Hematopoietic multipotent progenitor cell treated with erythropoietin and hydrocortisone succinate and interleukin-3 and kit ligand, for 6 days (in vitro differentiated cells): ENCODE measurements at places on chromosomes 6 and 20.

- DNase-seq: no peak
Observed at GRCh38 chr6:137543114-137543513, 48.9 kb upstream of the OLIG3 start.

GRCh38 chr6:134642279-134642678 lies 307.6 kb downstream of the ALDH8A1 start:
- DNase-seq: no peak

GRCh38 chr6:155311086-155311485 lies 3.2 kb downstream of the TFB1M start:
- peak; percentile 60 for DNase-seq

DNA sequence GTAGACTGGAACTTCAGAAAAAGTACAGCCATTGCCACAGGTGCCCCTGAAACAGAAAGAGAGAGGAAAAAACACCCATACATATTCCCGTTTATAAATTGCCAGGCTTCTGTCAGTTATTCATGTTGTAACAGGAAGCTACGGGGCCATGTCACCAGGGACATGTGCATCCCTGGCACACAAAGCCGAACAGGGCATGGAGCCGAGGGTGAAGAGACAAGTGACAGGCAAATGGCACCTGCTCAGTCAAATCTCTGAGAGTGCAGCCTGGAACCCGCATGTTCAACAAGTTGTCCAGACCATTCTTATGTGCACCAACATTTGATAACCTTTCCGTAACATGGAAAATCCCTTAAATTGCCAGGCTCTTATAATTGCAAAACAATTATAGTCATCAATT lies 740.7 kb downstream of the KIF16B start:
- no peak for DNase-seq

DNA sequence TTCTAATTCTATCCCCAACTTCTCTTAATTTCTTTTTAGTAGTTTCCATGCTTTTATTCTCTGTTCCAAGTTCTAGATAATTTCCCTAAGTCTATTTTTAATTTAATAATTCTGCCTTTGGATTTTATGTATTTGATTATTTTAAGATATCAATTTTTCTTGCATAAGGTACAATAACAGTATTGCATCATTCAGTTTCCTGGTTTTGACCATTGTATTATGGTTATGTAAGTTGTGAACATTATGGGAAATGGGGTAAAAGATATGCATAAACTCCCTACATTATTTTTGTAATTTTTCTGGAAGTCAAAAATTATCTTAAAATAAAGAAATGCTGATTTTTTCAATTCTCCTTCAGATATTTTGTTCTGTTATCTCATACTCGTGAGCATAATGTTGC lies 21.1 kb upstream of the CENPW start:
- DNase-seq: no peak

DNA sequence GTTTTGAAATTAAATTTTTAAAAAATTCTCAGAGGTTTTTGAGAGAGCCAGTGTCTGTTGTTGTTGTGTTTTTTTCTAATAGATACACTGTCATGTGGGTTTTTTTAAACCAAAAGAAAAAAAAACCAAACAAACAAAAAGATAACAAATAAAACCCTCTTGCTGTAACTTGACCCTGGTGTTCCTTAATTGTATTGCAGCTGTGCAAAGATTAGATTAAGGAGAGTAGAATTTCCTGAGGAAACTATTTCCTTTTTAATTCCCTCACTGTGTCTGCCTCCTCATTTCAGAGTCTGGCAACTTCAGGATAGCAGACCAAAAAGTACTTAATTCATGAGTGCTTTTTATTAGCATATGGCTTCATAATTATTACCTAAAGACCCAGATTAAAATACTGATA lies 281.9 kb downstream of the EPM2A start:
- peak; percentile 1 for DNase-seq

GRCh38 chr6:27205375-27206278 lies 41.9 kb upstream of the PRSS16 start:
- peak; percentile 77 for DNase-seq

GRCh38 chr20:21344206-21344900 lies 41.2 kb downstream of the XRN2 start:
- no peak for DNase-seq

DNA sequence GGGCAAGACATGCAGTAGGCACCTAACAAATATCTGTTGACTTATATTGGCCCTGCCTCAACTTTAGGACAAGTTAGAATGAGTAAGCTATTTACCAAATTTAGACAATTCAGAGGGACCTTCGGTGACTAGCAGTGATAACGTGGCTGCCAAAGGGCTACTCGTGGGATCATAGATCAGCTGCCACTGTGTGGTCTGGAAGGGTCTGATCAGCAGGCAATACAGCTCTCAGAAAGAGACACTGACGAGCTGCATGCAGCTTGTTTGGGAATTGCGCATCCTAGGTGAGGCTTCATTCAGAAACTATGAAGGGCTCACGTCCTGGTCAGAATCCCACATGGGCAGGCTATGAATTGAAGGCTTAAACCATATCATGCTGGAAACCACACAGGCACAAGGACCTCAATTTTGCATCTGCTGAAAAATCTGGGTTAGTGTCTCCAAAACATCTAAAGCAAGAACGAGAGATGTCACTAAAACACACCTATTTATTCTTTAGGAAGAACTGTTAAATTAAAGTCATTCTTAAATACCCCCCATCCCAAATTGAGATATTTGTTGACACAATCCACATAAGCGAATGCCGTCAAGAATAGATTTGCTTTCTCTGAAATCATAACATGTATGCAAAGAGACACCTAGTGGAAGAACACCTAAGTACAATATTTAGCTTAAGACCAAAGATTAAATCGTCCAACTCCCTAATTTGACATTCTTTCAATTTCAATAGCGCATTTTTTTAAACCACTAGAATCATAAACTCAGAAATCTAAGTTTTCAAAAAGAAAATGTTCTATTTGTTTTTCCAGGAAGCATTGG lies 79.6 kb downstream of the IPCEF1 start:
- DNase-seq: peak; percentile 82
